ENCODE measurements at places on chromosomes 7 and 10.

DNA sequence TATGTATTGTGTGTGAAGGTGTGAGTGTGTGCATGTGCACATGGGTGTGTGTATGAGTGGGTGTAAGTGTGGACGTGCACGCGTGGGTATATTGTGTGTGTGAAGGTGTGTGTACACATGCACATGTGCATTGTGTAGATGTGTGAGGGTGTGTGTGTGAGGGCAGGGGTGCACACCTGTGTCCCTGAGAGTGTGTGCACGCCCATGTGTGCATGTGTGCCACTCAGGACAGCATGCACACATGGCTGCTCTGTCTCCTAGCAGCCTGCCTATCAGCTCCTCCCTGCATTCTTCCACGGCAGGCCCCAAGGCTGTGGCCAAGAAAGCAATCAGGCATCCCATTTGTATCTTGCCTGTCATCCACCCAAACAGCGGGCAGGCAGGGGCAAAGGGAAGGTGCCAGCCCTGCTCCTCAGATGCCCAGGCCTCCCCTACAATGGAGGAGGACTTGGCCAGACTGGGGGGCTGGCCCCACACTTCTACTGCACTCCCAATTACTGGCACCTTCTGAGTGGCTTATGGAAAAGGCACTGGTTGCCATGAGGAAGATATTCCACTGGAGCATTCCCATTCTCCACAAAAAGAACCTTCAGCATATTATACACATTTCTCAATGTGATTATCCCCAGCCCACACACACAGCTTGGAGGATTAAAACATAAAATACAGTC lies 380.4 kb upstream of the ZMIZ1 start:
- DNase-seq = no peak

GRCh38 chr10:33612551-33612950 lies 278.1 kb upstream of the NRP1 start:
- DNase-seq = no peak

DNA sequence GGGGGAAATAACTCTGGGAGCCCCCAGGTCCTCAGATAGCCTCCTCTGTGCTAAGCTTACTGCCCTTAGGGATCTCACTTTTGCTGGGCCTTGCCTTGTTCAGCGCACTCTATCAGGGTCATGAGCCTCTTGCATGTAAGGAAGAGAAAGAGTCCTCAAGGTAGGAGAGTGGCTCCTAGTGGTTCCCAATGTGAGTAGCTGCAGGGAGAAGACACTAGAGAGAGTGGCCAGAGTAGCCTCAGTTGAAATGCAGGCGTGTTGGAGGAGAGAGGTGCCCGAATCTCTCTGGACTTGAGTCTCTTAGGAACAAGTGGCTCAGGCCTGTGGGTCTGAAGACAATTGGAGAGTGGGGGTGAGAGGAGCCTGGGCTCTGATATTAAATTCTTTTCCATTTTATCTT lies 94.3 kb upstream of the SORCS3 start:
- DNase-seq = no peak

DNA sequence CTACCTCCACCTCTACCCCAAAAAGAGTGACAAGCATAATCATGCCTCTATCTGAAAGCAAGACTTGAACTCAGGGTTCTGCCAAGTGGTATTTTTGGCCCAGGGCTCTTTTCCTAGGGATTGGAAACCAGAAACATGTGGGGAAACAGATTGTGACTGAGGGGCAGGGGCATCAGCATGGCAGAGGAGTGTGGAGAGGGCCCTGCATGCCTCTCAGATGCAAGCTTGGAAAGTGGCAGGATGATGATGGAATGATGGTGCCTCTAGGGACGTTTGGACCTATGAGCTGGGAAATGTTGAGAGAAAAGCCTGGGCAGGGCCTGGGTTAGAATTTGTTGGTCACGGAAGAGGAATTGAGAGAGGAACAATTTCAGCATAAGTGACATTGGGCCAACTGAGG lies 78.4 kb upstream of the LEP start:
- DNase-seq = no peak

DNA sequence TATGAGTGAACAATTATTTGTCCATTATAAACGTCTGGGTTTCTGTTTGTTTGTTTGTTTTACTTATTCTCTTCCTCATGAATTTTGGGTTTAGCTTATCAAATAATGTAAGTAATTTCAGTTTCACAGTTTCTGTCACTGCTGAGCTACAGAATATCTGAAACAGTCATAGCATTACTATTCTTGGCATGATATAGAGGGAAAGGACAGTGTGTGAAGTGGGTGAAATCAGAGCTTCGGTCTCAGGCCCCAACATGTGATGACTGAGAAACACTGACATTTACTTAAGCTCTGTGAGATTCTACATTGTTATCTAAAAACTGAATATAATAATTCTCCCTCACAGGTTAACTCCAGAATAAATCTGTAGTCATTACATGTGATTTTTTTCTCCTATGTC lies 8.8 kb upstream of the OR6V1 start:
- no peak for DNase-seq

DNA sequence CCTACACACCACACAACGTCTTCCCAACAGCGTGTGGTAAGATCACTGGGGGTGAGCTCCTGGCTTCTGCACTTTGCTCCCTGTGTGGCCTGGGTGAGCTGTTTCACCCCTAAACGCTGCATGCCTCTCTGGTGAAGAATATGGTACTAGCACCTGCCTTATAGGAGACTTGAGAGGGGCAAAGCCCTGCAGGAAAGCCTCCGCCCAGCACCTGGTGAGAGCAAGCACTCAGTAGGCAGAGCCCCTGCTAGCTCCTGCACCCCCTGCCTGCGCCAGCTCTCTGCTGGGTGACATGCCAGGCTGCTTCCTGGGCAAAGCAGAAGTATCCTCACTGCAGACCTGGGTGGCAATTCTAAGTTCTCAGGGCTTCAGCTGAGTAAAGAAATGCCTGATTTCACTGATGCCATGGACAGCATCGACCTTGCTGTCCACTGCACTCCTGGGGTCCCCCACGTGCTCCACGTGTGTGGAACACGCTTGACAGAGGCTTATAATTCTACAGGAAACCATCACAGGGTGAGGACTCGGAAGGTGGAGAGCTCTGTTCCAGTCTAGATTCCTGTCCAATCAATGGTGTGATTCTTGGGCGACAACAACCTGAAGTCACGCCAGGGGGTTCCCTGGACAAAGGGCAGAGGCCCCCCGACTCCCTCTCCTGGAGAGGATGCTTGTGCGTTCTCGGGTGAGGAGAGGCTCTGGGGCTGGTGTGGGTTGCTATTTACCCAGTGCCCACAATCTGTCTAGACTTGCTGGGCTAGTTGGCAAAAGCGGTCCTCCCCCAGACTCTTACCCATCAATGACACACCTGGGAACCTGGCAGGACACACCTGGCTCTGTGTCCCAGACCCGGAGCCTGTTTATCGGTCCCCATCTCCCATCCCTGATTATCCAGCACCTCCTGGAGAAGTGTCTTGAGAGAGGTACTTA lies 5.0 kb upstream of the CALML5 start:
- peak; percentile 78 for DNase-seq

DNA sequence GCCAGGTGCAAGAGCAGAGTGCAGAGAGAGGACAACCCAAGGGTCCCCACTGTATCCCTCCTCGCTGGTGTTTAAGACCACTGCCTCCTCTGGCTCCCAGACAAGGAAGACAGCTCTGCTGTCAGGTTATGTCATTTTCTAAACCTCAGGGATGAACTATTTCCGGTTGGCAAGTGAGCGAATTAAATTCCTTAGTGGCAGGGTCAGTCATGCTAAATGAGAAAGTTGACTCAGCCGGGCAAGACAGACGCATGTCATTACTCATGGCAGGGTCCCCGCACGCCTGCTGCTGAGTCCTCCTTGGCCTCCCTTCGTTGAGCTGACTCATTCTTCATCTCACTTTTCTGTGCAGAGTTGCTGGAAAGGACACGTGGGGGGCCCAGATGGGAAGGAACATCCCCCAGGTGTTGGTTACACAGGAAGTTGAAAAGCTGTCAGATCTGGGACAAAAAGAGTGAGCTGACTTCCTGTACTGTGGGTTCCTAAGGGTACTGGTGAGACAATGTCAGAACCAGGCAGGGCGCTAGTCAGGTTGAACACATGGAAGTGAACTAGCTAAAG lies 47.1 kb upstream of the UCN3 start:
- DNase-seq = no peak

DNA sequence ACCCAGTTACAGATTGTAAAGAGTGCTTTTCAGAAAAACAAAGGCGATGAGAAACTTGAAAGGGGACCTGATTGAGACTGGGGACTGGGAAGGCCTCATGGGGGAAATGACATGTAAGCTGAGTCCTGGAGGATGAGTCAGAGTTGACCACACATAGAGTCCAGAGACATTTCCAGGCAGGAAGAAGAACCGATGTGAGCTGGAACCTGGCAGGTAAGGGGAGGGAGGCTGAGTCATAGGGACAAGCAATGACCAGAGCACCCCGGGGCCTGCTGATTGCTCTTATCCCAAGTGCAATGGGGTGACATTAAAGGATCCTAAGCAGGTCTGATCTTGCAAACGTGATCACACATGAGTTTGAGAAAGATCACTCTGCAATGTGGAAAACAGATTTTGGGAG lies 11.7 kb downstream of the TLL2 start:
- no peak for DNase-seq

- DNase-seq = no peak
These were observed 84.6 kb downstream of the XPNPEP1 start for GRCh38 chr10:109838592-109839244.

GRCh38 chr7:137587326-137587725 lies 243.8 kb upstream of the PTN start:
- no peak for DNase-seq

GRCh38 chr7:1103009-1103788 lies 15.3 kb downstream of the GPER1 start:
- no peak for DNase-seq
